ENCODE measurements at places on chromosomes 2 and 18.
A peak's percentile ranks its signal among the peaks of the same experiment; 100 is the strongest.

DNA sequence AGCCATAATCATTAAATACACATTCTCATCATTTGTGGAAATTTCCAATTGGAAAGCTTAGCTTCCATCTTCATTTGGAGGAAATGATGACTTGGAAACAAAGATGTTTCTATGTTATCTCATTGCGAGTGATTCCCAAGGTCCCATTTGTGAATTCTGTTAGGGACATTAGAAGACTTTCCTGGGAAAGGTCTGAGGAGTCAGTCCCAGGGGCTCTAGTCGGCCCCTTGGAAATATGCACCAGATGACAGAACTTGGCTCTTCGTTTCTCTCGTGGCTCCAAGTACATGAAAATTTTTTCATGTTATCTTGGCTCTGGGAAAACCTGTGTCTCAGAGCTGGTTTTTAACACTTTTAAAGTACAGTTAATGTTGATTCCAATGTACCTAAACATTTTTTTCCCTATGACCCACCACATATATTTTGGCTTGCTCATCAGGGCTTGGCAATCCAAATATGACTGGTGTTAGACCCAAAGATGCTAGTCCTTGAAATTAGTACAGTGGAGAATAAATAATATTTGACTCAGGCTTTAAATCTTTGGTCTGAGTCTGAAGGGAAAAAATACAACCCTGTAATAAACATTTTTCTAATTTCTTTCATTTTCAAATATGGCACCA is 15.4 kb upstream of the CAVIN2 start:
- no peak for DNase-seq

- no peak for DNase-seq
Measured at GRCh38 chr2:61647044-61647443, 108.9 kb upstream of the XPO1 start.

DNA sequence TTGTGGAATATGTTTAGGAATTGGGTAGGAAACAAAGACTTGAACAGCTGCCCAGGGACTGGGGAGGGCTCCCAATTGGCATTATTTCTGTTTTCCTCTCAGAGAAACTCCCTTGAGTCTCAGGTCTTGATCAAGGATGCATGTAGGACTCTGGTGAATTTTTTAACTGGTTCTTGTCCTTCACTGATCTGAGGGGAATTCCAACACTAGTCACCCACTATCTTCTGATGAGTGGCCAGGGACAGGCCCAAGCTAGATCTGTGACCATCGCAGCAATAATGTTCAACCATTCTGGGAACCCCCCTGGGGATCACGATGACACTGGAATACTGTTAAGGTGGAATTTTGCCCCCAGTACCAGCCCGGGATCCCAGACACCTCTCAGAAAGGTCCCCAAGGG is 132.0 kb downstream of the SH3BP4 start:
- no peak for DNase-seq

- DNase-seq, result no peak
Measured at GRCh38 chr18:48338915-48339314, 70.3 kb downstream of the ZBTB7C start.

- DNase-seq, result no peak
Measured at GRCh38 chr2:179938026-179938425, 69.1 kb downstream of the CWC22 start.

GRCh38 chr18:57959278-57959677 is 84.7 kb upstream of the NEDD4L start:
- no peak for DNase-seq

DNA sequence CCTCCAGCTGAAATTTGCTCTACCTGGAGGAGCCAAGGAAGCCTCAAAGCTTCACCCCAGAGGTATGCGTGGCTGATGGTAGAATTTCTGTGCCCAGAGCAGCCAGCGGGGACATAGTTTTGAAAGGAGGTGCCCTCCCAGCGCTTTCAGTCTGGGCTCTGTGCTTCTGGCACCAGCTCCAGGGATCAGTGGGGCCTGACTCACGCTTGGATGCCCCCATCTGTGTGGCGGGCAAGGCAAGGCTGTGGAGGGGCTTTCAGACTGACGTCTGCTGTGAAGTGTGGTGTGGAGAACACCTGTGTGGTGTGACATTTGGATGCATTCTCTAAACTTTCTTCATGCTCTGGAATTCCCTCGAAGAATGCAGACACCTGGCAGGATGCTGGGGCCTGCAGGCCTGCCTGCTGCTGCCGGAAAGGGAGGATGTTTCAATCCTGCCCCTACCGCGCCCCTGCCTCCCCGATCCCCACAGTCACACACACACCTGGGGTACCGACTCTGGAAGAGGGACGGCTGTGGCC is 84.1 kb downstream of the CTIF start:
- DNase-seq, result no peak

- DNase-seq, result no peak
Measured at GRCh38 chr2:222776792-222777191, 84.0 kb upstream of the ACSL3 start.

DNA sequence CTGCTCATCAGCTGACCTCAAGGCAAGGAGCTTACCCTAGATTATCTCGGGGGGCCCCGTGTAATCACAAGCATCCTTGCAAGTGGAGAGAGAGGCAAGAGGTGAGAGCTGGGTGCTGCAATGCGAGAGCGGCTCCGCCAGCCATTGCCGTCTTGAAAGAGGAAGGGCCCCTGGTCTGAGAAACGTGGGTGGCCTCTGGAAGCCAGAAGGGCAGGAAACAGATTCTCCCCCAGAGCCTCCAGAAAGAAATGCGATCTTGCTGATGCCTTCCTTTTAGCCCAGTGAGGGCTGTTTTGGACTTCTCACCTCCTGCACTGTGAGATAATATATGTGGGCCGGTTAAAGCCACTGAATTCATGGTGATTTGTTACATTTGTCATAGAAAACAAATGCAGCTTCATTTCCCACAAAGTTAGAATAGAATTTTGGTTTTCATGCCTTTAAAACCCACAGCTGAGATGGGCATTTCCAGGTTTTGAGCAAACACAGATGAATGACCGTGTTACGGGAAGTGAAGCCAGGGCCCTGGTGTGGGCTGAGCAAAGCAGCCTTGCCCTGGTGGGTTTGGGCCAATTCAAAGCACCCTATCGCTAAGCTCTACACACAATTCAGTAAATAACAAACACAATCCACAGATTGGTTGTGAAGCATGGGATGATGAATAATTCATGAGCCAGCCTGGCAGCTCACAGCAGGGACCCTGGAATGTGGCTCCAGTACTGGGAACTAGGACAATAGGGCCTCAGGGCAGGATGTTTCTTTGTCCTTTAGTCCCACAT is 319.9 kb upstream of the HS6ST1 start:
- no peak for DNase-seq

DNA sequence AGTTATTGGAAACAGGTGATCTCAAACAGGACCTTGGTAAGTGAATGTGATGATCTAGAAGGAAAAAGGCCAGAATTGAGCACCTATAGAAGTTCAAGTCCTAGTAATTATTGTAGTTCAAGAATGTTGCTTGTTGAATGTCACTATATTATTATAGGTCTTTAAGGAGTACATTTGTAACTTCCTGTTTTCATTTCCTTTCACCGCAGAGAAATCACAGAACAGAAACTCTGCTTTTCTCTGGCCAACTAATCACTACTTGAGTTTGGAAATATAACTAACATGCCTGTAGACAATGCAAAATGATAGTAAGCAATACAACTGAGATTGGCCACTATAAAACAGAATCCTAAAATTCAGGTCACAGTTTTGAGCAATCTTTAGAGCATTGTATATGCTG is 61.8 kb upstream of the EFEMP1 start:
- DNase-seq, result no peak

GRCh38 chr2:167697948-167698347 is 549.4 kb downstream of the STK39 start:
- no peak for DNase-seq

DNA sequence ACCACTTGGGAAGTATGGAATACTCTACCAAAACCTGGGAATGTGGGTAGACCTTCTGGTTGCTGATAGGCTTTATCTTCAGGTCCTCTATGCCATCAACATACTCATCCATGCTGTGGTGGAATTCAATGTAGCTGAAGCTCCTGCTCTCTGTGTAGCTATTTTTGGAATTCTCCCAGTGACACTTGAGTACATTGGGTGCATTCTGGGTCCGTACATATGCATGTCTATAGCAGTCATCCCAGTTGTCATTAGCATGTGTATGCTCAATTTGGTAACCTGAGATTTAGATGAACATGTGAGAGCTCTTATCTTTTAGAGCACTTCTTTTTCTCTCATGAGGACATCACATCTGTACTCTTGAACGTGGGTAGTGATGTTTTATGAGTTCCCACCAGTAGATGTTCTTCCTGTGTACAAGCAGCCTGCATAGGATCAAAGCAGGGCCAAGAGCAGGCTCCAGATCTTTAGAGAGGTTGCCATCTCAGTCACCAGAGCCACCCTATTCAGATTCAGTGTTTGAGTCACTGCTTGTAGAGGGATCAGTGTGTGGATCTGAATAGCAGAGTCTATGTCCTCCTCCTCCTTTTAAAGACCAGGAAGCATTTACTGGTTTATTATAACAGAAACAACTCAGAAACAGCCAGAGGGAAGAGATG is 65.9 kb downstream of the MGAT5 start:
- DNase-seq, result no peak

DNA sequence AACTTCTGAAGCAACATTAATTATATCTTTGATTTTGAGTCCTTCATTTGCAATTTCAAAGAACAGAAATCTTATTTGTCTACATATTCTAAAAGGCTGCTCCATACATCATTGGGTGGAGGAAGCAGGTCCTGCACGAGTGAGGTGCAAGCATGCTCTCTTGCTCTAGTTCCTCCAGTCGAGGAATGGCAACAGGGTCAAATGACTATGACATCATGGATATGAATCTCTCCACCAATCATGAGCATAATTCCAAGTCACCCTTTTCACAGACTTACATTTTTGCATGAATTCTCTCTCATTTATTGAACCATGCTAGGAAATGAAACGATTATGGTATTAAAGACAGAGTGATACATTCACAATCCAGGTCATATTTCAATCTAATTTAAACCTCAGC is 608.8 kb upstream of the SOX11 start:
- no peak for DNase-seq

DNA sequence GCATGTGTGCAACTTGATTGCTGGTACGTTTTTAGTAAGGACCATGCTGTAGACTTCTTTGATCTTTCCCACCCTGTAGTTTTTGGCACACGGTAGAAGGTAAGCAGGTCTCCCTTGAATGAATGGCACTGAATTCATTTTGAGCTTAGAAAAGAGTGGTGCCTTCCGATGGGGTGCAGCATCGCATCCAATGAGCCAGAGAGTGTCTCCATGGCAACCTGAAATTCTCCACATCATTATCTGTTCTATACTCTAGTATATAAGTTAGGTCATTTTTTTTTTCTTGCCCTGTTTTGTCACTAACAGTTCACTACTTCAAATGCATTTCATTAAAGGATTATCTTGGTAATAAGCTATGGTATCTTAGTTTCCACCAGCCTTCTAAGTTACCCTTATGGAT is 81.2 kb upstream of the REV1 start:
- DNase-seq, result no peak

DNA sequence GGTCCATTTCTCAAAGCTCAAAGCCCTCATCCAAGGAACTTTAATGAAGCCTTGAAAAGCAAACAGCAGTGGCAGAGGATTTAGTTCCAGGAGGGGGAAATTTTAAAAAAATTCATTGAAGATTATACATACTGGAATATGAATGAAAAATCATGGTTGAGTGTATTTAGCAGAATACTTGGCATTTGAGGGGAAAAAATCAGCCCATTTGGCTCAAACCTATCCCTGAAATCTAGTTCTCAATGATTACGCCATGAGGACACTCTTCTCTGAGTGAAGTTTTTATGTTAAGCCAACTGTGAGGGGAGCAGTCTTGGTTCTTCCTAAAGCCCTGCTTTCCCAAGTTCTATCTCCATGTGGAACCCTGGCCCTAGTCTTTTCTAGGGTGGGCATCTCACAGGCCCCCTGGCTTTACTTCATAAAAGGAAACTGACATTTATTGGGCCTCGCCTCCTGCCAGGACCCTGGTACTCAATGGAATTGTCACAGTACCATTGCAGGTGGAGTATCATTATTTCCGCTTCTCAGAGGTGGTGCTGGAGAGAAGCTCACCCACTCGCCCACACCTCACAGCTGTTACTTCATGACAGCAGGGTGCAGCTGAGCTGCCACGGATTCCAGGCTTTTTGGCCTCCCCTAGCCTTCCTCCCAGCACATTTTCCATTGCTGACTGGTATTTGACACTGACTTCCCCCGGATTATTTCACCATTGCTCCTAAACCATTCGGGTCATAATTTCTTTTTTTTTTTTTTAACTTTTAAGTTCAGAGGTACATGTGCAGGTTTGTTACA is 56.8 kb downstream of the NXPH2 start:
- no peak for DNase-seq

DNA sequence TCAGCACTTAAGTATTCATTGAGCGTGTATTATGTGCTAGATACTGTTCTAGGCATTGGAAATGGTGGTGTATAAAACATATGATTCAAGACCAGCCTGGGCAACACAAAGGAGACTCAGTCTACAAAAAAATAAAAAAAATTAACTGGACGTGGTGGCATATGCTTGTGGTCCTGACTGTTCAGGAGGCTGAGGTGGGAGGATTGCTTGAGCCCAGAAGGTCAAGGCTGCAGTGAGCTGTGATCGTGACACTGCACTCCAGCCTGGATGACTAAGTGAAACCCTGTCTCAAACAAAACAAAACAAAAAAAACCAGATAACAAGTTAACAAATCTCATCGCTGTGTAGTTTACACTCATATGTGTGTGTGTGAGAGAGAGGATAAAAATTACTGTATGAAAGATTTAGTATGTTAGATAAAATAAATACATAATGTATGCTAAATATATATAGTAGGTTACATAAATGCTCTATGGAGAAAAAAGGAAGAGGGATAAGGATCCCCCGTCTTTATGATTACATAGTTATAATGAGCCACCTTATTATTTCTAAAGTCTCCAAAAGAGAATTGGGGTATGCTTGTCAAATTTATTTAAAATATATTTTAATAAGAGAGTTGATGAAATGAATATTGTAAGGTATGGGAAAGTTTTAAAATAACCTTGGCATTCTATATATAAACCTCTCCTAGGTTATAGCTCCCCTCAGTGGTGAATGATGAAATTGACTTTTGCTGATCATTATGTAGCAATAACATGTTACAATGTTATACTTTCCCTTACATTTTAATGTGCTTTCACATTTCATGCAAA is 69.2 kb downstream of the EHBP1 start:
- peak; percentile 37 for DNase-seq

DNA sequence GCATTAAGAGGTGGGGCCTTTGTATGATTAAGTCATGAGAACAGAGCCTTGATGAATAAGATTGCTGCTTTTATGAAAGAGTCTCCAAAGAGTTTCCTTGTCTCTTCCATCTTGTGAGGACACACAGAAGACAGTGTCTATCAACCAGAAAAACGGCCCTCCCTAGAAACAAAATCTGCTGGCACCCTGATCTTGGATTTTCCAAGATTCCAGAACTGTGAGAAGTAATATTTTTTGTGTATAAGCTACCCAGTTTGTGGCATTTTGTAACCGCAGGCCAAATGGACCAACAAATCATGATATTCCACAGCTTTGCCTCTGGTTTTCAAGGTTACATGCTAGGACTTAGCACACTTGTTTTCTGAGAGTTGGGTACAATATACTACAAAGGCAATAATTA is 687.8 kb downstream of the TDRD15 start:
- no peak for DNase-seq
